ENCODE measurements at places on chromosomes 3 and 15.

DNA sequence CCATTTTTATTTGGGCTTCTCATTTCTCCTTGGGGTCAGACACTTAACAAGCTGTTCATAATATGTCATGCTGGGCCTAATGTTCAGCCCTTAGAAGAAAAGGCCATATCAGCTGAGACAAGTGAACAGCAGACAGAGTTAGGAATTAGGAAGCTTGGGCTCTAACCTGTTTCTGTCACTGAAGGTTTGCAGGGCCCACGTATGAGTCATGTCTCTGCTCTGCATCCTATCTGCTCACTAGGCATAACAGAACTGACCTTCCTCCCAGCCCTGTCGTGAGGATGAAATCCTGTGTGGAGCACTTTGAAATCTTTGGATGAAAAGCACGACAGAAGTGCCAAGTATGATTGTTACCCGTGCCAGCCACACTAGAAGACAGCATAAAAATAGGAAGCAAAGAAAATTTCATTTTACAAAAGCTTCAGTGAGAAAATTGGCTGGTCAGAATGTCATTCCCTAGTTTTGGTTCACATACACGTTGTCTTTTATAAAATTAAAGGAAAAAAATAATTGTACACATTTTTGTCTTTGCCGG lies 26.5 kb upstream of the CD47 start:
- no peak for DNase-seq

DNA sequence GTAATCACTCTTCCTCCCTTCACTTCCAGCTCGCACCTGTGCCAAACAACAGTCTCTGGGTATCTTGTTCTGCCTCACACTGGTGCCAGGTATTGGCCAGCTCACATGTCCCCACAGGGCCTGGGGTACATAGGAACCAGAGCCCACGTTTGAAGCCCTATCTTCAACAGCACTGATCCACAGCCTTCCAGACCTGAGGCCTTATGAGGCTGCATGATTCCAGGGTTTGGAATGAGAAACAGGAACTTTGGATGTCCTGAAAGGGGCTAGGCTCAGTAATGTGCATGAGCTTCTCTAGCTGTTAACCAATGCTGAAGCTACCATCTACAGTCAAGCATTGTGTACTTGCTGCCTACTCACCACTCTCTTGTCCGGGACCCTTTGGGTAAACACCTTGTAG lies 92.4 kb downstream of the GPR156 start:
- no peak for DNase-seq

- no peak for DNase-seq
Measured at GRCh38 chr15:48178648-48178931, 495 bp upstream of the MYEF2 start.

GRCh38 chr15:78265752-78266224 lies 1.4 kb downstream of the DNAJA4 start:
- DNase-seq = no peak

DNA sequence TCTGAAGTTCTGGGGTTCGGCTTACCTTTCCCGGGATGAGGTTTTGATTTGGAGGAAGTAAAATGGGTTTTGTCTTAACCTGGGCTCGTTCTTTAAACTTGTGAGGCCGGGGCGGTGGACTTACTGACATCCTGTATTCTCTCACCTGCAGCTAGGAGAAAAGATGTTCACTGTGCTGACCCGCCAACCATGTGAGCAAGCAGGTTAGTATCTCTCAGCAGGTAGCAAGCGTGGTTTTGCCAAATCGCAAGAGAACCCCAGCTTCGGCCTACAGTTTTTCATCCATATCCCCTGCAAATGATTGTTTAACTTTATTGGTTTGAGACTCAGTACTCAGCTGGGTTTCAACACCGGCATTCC lies 891 bp downstream of the ENTPD3 start:
- no peak for DNase-seq

GRCh38 chr3:11375333-11376088 lies 103.3 kb downstream of the ATG7 start:
- no peak for DNase-seq

- no peak for DNase-seq
Measured at GRCh38 chr3:5798809-5799208, 611.3 kb downstream of the EDEM1 start.

DNA sequence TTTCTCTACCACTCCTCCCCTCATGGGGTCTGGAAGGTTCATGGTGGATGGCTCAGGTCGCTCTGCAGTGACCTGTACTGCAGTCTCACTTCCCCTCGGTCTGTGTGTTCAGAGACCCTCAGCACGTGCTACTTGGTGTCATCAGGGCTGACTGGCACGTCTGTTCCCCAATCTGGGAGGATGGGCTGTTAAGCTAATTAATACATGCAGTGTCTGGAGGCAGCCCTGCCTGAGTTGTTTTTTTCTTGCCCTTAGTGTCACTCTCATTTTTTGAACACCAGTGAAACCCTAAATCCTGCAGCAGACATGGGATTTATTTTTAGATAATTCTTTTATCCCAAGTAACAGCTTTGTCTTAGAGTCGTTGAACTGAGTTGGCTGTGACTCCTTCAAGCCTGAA lies 64.6 kb downstream of the ARNT2 start:
- no peak for DNase-seq

- no peak for DNase-seq
Measured at GRCh38 chr3:19543212-19543841, 390.7 kb downstream of the EFHB start.

DNA sequence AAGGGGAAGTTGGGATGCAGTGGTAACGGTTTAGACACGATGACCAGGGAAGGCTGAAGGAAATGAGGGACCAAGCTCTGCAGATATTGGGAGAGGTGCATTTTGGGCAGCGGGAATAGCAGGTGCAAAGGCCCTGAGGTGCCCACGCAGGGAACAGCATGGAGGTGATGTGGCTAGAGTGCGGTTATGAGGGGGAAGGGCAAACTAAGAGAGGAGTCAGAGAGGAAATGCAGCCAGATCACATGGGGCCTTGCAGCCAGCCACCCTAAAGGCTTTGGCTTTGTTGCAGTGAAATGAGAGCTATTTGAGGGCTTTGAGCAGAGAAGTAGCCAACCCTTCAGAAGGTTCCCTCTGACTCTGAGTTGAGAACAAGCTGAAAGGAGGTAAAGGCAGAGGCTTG lies 2.6 kb downstream of the SPATA12 start:
- DNase-seq = no peak

- DNase-seq = no peak
Measured at GRCh38 chr3:44130249-44130648, 111.4 kb upstream of the TOPAZ1 start.

GRCh38 chr3:56136514-56136913 lies 331.8 kb downstream of the ERC2 start:
- DNase-seq = no peak

DNA sequence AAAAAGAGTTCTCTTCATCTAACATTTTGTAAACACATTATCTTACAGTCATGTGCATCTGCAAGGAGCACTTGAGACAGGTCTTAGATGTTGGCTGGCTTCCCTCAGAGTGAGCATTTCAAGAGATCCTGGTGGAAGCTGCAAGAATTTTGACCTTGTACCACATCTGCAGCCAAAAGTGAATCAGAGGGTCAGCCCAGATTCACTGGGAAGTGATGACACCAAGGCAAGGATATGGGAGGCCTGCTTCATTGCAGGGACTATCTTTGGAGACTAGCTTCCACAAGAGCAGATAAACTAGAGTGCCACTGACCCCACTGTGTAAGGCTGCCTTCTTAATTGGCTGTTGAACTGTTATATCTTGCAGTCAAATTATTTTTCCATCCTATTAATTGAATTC lies 21.3 kb upstream of the GADL1 start:
- DNase-seq = no peak

- no peak for DNase-seq
Measured at GRCh38 chr3:110799271-110799670, 272.3 kb upstream of the NECTIN3 start.

DNA sequence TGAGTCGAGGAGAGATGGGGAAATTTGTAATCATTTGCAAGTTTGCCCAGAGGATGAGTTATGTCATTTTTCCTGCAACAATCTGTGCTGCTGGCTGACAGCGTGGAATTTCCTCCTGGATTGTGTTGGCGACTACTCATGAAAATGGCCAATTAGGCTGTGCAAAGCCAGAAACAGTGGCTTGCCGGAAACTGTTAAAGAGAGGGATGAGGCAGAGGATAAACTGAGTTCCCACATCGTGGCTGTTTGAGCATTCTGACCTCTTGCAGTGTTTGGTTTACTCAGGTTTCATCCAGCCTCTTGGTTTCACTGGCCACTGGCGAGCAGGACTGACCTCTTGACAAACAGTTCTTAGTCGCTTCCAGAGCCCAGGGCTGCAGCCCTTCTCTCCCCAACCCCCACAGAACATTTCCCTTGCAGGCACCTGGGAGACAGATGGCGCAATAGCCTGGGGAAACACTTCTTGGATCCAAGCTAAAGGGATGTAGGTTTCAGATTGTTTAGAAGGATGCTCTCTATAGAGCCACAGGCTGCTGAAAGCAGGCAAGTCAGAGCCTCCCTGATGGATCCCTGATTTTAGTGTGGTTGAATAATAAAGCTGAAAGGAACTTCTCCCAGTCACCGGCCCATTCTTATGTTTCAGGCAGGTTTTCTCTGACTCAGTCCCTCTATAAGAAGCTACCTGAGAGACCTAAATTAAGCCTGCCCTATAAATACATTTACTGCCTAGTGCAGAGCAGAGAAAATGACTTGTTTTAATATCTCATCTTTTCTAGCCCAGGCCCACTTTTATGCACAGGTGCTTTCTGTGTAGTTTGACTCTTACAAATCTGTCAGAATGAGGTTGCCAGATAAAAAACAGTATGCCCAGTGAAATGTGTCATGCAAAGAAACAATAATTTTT lies 92.8 kb upstream of the UBE2E1 start:
- no peak for DNase-seq

GRCh38 chr3:150033721-150034120 lies 63.0 kb upstream of the PFN2 start:
- DNase-seq = no peak

DNA sequence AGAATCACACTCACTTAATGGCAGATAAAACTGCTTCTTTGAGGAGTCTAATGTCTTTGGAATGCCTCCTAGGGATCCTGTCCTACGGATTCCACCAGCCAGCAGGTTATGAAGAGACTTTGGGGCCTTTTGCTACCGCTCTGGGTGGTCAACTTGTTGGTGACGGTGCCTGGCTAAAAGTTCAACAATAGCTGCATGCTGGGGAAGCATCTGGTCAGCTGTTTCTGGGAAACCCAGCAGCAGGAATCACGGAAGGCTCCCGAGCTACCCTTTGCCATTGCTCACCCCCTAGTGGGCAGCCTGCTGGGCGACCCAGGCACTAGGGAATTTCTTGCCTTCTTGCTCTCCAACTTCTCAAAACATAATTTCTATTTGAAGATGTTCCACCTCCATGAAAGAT lies 263.3 kb downstream of the NEK10 start:
- no peak for DNase-seq

- no peak for DNase-seq
Measured at GRCh38 chr15:68518785-68519430, 59.9 kb upstream of the CORO2B start.

DNA sequence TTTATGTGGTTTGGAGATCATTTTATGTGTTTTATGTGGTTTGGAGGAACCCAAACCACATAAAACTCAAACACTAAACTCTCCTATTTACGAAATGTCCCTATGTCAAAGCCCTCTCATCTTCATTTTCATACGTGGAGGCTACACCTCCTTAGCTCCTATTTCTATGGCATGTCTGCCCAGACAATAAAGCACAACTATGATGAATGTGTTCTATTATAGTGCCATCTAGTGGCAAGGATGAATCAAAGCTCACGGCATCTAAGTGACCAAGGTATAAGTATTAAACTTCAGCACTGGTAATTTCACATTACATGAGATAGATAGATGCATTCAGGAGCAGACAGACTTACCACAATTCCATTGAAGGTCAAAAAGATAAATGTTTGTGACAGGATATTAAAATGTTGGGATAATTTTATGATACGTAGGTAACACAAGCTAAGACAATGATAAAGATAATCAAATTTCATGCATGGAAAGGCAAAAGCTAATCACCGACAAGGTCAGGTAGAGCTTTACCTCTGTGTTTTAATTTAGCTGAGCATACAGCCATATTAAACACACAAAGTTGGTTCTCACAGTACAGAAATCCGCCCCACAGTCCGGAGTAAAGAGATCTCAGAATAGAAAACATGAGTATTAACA lies 130.6 kb upstream of the FHIT start:
- no peak for DNase-seq

- DNase-seq = no peak
Measured at GRCh38 chr3:143775459-143775858, 72.8 kb downstream of the SLC9A9 start.

GRCh38 chr3:172042136-172042662 lies 2.8 kb downstream of the FNDC3B start:
- no peak for DNase-seq

GRCh38 chr3:128605091-128606046 lies 45.2 kb downstream of the RPN1 start:
- no peak for DNase-seq

GRCh38 chr15:70582143-70582945 lies 181.0 kb downstream of the UACA start:
- no peak for DNase-seq

DNA sequence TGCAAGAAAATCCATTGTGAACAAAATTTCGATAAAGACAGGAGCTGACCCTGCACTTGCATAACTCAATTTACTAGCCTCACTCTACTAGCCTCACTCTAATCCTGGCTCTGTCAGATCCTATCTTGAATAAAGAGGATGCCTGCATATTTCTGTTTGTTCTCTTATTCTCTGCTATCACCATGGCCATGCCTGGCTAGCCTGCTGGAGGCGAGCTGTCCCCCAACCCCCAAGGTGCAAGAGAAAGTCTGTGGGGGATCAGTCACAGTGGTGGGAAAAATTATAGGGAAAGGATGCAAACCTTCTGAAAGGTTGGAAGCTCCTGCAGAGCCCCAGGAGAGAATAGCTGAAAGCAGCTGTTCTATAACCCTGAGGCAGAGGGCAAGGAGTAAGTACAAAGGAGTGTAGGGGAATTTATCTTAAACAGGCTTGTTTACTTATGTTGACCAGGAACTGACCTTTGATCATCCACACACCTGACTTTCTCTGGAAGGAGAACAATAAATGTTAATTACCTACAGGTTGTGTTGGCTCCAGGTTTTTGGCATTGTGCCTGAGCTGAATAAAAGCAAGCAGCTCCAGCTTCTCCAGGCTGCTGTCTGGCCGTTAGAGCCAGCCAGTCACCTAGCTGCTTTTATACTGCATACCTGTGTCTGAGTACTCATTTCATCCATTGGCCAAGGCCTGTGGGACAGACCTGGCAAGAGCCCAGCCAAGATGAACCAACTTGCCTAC lies 137.7 kb upstream of the RASGRP1 start:
- DNase-seq = no peak

DNA sequence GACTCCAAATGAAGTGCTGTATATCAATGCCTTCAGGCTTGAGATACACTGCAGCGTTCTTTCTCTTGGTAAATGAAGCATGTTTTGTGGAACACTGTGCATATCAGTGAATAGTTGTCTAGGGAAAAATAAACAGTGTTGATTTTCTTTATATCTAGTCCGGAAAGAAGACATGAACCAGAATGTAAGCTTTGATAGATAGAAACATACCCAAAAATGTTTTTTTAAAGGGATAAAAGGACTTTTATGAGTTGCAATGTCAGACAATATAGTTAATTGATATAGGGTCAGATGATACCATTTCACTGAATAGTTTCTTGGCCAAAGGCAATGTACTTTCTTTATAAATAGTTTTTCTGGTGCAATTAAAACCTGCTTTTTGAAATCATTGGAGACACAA lies 1037.8 kb downstream of the OTOL1 start:
- no peak for DNase-seq

GRCh38 chr3:136350132-136350531 lies 100.0 kb downstream of the PCCB start:
- no peak for DNase-seq

- DNase-seq = no peak
Measured at GRCh38 chr3:102084704-102085103, 235.4 kb downstream of the NFKBIZ start.

All from activated gamma-delta T cell (primary cell).